Activated CD4-positive, alpha-beta T cell treated with anti-CD3 and anti-CD28 coated beads for 1 hour (primary cell): ENCODE measurements at places on chromosomes 3 and 15.

GRCh38 chr3:185629554-185630181 is 43.6 kb downstream of the SENP2 start:
- no peak for DNase-seq

GRCh38 chr15:78206326-78207109 is 27.8 kb downstream of the ACSBG1 start:
- no peak for DNase-seq

GRCh38 chr3:72265256-72266015 is 480.5 kb upstream of the PROK2 start:
- DNase-seq, result no peak

- DNase-seq, result no peak
Observed at GRCh38 chr15:60326824-60327654, 70.7 kb downstream of the ANXA2 start.

- no peak for DNase-seq
Observed at GRCh38 chr3:72078676-72079368, 293.9 kb upstream of the PROK2 start.

GRCh38 chr3:188749010-188749617 is 422.7 kb upstream of the TPRG1 start:
- DNase-seq, result peak; percentile 21

GRCh38 chr3:69143612-69144011 is 21.2 kb upstream of the LMOD3 start:
- no peak for DNase-seq

GRCh38 chr15:29904757-29905417 is 82.6 kb upstream of the TJP1 start:
- DNase-seq, result no peak

DNA sequence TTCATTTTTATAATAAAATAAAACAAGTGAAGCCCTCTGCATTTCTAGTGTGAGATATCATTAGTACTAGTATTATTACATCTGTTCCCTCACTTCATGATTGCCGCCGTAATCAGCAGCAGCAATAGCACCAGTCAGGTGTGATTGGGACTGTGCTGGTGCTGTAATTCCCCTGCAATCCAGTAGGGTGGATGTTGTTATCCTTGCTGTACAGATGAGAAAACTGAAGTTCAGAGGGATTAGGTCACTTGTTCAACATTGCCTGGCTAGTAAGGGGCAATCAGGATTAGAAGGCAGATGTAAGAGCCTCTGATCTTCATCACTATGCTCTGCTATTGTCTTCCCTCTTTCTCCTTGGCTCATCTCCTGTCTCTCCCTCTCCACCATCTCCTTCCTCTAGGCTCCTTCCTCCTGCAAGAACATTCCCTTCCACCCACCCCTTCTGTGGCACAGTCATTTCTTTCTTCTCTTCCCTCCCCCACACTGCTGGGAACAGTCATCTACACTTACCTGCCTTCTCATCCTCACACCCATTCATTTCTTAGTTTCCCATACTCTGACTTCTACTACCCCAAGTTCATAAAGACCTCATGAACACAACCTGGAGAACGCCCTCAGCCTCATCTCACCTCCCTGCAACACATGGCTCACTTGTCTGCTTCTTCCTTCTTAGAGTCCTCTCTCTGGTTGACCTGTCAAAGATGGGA is 29.7 kb downstream of the CRYGS start:
- DNase-seq, result no peak

DNA sequence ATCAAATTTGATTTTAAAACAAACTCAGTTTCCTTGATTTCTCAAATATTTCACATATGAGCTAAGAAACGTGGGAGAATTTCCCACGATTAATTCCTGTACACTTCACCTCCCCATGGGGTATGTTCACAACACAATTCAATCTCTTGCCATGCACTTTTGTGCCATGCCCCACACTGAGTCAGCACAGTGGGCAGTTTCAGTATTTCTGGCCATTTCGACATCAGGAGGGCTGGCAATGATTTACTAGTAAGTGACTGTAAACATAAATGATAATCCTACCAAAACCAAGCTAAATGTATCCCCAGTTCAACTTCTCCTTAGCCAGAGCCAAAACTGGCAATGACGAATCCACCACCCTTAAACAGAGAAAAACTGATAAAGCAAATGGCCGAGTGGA is 293.6 kb downstream of the FGF12 start:
- DNase-seq, result no peak

DNA sequence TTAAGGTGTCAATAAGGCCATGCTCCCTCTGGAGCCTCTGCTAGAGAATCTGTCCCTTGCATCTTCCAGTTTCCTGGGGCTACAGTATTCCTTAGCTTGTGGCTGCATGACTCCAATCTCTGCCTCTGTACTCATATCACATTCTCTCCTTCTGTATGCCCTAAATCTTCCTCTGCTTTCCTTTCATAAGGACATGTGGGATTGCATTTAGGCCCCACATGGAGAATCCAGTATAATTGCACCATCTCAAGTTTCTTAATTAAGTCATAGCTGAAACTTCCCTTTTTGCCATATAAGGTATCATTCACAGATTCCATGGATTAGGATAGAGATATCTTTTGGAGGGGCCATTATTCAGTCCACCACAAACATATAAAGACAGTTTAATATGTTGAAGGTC is 409.8 kb upstream of the TMCO5A start:
- DNase-seq, result no peak

GRCh38 chr15:39598186-39598850 is 17.4 kb downstream of the THBS1 start:
- no peak for DNase-seq

GRCh38 chr15:58486564-58486963 is 54.8 kb downstream of the LIPC start:
- DNase-seq, result no peak

DNA sequence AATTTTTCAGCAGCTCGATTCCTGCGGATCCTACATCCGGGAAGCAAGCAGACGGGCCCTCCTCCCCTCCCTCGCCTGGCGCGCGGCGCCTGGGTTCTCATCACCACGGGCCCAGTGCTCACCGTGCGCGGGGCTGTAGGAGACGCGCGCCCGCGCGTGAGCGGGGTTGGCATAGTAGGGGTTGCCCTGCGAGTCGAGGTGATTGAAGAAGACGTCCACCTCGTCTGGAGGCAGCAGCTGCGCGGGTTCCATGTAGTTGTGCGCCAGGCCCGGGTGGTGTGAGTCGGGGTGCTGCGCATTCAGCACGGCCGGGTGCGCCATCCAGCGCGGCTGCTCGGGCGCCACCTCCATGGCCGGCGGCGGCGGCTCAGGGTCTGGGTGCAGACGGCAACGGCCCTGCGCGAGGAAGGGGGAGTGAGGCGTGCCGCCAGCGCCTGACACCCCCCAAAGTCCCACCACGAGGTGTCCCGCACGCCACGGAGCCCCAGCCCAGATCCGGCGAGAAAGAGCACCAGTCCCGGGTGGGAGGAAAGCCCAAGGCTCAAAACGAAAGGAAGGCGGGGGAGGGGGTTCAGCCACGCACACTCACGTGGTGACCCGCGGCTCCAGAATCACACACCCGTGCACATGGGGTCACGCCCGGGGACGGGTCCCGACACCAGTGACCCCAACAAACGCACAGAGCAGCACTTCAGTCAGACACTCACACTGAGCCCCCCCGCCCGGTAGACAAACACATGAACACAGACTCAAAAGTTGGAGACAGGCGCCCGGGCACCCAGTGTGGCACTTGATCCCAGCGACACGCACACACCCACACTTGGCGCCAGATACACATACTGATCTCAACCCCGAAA is 6.1 kb downstream of the GATA2 start:
- no peak for DNase-seq

DNA sequence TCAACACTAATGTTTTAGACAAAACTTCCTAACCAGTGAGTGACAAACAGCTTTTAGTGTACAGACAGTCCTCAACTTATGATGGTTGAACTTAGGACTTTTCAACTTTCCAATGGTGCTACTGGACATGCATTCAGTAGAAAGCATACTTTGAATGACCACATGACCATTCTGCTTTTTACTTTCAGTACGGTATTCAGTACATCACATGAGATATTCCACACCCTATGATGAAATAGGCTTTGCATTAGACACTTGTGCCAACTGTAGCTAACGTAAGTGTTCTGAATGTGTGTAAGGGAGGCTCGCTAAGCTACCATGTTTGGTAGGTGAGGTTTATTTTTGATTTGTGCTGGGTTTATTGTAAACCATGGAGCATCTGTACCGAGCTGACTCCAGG is 113.7 kb downstream of the WNT7A start:
- DNase-seq, result no peak

DNA sequence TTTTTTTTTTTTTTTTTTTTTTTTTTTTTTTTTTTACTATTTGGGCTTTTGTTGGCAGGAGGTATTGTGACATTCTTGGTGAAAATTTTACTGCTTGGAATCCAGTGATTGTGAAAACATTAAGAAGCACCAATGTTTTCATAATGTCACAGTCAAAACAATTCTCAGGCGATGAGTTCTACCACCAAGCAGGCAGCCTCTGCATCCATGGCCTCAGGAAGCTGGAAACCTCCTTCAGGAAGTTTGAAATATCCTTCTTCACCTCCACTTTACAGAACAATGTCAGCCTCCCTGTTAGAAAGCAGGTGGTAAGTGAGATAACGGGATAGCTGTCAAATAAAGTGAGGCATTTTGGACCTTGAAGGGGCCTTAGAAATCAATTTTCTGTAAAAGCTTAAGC is 98.3 kb downstream of the MEX3B start:
- DNase-seq, result no peak

DNA sequence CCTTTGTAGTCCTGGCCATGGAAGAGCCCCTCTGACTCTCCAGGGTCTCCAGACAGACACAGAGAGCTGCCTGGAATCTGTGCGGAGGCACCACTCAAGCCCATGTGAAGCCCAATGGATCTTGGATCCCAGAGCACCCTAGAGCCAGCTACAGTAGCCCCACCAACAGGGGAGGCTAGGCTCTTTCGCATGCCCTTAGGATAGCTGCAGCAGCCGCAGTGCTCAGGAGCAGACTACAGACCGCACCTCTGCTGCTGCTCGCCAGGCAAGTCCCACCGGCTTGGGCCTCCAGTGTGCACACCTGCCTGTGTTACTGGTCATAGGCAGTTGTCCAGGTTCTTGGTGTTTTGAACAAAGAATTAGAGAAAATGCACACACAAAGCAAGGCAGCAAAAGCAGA is 131.6 kb downstream of the SPATA16 start:
- no peak for DNase-seq

DNA sequence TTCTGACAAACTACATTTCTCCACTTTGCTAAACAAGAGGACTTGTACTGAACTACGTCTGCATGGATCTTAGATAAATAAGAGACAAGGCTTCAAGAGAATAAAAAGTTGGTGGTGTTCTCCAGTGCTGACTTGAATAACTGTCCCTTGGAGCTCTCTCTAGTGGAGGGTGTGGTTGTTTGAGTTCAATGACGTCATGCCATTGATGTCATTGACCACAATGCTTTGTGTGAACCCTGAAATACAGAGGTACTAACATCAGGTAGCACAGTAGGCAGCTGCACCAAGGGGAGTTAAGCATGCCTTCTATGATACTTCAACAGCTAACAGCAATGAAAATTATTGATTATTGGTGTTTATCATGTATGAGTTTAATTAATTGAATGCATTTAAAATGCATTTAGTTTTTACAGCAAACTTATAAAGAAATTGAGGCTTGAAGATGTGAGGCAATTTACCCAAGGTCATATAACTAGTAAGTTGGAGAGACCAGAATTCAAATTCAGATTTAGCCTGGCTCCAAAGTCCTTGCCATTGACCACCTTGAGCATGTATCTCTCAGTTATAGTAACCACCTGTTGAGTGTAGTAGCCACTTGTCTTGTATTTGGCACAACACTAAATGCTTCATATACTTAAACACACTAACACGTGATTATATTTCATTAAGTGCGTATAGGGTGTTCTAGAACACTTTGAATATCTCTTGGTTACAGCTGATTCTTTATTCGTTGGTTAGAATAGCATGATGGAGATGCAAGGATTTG is 126.0 kb upstream of the ANKRD28 start:
- DNase-seq, result no peak

- DNase-seq, result no peak
Observed at GRCh38 chr15:51935466-51936104, 36.0 kb downstream of the LEO1 start.

- no peak for DNase-seq
Observed at GRCh38 chr3:168091941-168092340, 3.8 kb downstream of the GOLIM4 start.

GRCh38 chr15:39096608-39097205 is 484.2 kb upstream of the THBS1 start:
- no peak for DNase-seq

DNA sequence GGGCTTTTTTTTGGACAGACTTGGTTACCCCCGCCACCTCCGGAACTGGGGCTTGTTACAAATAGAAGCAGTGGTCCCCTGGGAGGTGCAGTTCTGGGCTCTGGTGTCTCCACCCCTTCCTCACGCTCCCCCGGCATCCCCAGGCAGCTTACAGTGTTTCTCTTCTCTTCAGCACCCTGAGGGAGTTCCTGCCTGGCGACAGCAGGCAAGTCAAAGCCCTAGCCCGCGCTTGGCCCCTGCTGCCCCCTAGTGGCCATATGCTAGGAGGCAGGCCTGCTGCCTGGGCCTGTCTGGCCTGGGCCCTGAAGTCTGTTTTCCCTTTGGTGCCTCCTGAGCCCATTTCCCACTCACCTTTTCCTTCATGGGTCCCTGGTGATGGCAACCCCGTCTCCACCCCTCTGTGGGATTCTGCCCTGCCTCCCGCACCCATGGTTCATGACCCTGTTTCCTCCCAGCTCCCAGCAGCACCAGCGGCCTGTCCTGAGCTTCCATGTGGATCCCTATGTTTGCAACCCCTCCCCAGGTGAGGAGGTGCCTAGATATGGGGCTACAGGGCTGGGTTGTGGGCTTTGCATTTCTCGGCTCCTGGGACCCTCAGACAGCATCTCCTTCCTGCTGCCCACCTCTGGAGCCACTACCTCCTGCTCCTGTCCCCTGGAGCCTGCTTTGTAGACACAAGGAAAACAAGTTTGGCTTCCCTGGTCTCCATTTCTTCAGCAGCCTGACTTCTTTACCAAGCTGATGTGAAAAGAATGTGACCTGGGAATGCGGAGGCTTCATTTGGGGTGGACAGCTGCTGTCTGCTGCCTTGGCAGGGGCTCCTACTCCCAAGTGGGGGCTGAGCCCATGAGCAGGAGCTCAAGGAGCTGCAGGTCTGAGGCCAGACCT is 2.2 kb downstream of the SNX22 start:
- DNase-seq, result peak; percentile 86

DNA sequence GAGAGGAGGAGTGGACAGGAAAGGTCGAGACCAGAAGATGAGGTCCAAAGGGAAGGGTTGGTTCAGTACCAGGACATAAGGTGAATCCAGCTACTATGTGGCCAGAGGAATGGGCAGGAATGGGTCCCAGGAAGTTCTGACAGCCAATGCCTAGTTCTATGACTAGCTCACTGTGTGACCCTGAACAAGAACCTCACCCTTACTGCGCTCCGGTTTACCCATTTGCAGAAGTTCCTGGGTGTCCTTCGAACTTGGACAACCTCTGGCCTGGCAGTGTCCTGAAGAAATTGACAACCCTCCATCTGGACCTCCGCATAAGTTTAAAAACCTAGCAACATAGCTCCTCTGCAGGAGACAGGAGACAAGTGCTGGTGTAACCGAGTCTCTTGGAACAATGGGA is 12.2 kb upstream of the PSTPIP1 start:
- DNase-seq, result no peak
